Stimulated activated CD4-positive, alpha-beta T cell treated with anti-CD3 and anti-CD28 coated beads, TNF-alpha, amount 100 ng/mL, for 1 hour (primary cell): ENCODE measurements at places on chromosomes 12 and 14.

GRCh38 chr14:31204593-31205534 lies 2.7 kb downstream of the HECTD1 start:
- no peak for DNase-seq

GRCh38 chr14:103204852-103205540 lies 81.7 kb downstream of the TNFAIP2 start:
- no peak for DNase-seq

DNA sequence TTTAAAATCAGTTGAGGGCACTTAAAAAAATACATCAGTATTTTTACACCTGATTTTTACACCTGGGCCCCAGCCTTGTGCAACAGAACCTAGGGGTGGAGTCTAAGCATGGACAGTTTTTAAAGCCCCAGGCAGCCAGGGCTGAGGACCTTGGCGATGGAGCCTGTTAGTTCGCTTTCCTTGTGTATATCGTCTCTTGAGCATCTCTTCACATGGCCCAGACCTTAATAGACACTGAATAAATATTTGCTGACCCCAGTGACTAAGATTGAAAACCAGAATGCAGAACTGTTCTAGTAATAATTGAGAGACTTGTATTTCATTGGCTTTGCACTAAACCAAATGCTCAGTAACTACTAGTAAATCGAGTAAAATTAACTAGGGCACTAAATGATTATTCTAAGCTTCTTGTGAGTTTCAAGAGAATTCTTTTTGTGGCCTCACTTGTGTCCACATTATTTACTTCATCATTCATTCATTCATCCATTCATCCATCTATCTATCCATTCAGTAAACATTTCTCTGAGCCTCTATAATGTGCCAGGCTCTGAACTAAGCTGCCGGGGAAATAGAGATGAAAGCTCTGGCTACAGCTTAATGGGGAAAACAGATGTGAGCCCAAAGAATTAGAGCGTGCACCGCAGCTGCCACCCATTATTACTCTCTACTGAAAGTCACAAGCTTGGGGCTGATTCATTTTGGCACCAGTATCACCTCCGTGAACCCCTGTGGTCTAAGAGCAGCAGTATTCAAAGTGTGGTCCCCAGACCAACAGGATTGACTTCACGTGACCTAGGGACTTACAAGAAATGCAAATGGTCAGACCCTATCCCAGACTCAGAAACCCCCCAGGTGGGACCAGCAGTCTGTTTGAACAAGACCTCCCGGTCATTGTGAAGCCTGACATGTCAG lies 30.7 kb upstream of the BCL7A start:
- no peak for DNase-seq

DNA sequence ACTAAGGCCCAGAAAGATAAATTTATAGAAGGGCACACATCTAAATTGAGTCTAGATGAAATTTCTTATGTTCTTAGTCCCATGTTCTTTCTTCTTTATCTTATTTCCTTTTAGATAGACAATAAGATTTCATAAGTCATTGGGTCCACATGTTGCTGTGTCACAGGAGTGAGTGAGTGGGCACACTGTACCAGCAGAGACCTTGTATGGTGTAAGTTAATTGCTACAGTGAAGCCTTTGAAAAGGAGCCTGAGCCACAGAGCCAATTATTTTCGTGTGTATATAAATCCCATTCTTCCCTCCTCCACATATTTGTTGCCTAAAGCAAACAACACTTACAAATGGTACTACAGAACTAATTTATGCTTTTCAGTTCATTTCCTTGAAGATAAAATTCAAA lies 79.1 kb downstream of the GRIP1 start:
- no peak for DNase-seq

GRCh38 chr14:87149583-87150354 lies 843.2 kb downstream of the GALC start:
- DNase-seq: no peak

DNA sequence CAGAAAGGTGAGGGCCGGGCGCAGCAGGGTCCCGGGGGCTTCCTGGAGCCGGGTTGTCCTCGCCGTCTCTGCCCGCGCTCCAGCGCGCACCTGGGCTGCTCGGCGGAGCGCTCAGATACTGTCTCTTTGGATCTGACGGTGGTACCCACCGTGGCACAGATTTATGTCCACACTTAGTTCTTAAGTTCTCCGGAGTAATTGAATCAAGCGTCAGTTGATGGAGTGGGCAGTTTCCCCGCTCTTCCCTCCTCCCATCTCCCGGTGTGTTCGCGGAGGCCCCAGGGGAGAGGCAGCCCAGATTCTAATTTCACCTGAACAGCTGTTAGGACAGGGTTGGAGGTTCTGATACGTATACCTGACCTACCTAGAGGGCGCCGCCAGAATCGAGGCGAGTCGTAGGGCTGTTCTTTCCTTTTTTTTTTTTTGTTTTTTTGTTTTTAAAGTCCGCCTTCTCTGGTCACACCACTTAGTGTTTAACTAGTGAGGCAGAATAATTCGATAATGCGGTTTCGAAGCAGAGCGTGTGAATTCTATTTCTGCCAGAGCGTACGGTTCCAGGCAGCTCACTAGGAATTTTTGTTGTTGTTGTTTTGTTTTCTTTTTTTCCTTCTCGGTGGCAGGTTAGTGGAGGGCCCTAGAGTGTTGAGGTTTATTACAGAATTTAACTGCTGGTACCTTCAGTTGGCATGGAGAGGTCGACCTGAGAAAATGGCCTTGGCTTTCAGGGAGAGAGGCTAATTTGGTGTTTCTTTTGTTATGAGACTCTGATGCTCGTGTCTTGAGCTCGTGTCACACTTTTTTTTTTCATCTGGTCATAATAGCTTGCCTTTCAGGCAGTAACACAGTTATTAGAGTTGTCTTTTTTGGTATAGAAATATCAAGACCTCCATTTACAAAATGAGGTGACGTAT lies 22.3 kb upstream of the GNS start:
- no peak for DNase-seq

GRCh38 chr12:103908246-103908541 lies 22.0 kb upstream of the HSP90B1 start:
- no peak for DNase-seq

- DNase-seq: no peak
Measured at GRCh38 chr12:70393787-70394499, 27.9 kb downstream of the KCNMB4 start.

- no peak for DNase-seq
Measured at GRCh38 chr12:31370531-31371255, 44.7 kb upstream of the SINHCAF start.

DNA sequence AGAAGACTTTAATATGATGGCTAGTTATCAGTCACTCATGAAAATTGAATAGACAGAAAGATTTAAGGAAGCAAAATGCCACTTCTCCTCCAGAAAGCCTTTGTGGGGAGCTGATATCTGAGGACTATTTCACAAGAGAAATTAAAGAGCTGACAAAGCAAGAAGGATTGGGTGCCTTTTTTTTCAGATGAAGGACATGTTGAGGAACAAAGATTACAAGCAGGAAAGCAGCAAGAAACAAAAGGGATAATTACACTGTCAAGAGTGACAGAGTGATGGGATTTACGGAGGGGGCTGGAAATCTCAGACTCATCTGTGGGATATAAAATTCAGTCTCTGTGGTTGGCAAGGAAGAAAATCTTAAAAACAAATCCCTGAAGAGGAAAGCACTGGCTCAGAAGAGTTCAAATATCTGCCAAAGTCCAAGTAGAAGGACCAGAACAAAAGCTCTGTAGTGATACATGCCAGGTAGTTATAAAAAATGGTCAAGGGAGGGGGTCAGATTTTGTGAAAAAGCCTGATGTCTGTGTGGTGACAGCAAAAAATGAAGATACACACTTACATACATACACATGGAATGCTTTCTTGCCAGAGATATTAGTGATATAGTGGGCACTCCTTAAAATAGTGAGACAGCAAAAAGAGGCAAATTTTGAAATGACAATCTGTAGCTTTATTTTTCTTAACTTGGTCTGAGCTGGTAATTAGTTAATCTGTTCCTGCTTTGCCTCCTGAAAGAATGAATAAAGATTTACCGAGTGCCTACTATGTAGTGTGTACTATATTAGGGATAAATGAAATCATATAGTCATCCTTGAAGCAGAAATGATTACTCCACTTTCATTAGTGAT lies 62.9 kb downstream of the EPS8 start:
- DNase-seq: no peak

DNA sequence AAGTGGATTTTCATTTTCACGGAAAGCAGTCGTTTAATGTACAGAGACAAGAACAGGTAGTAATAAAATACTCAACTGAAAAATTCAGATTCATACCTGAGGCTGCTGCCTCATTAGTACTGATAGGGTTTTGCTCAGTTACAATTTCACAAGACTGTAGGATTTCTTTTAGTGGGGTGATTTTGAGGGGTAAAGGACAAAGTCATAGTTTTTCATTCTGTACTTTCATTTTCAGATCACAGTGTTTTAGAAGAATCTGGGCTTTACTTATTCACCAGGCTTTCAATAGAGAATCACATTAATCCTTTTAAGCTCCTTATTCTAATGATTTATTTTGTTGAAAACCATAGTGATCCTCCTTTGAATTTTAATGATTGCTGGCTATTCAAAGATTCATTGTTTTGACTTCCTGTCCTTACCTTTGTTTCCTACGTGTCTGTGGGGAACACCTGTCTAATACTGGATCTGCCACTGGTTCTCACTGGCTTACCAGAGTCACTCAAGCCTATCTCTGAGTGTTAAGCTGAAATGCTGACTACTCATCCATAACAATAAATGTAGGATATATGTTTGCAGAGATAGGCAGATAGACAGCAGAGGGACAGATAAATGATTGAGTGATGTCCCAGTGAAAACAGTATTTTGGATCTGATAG lies 243.8 kb upstream of the NPAS3 start:
- DNase-seq: no peak

DNA sequence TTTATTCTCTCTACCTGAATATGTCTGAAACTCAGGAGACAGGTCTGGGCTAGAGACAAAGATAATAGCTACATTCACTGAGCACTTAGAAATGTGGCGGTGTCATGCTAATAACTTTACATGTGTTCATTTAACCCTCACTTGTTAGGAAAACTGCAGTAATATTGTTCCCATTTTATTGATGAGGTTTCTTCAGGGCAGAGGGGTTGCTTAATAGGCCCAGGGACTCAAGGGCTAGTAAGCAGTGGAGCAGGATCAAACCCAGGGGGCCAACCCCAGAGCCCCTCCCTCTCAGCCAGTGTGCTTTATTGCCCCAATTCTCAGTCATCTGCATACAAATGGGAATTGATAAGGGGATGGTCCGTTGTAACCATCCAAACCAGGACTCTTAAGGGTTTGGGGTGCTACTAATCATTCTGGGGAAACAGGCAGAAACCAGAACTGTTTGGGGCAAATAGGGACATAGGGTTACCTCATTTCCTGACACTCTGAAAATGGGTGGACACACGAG lies 142.8 kb upstream of the AMIGO2 start:
- no peak for DNase-seq

DNA sequence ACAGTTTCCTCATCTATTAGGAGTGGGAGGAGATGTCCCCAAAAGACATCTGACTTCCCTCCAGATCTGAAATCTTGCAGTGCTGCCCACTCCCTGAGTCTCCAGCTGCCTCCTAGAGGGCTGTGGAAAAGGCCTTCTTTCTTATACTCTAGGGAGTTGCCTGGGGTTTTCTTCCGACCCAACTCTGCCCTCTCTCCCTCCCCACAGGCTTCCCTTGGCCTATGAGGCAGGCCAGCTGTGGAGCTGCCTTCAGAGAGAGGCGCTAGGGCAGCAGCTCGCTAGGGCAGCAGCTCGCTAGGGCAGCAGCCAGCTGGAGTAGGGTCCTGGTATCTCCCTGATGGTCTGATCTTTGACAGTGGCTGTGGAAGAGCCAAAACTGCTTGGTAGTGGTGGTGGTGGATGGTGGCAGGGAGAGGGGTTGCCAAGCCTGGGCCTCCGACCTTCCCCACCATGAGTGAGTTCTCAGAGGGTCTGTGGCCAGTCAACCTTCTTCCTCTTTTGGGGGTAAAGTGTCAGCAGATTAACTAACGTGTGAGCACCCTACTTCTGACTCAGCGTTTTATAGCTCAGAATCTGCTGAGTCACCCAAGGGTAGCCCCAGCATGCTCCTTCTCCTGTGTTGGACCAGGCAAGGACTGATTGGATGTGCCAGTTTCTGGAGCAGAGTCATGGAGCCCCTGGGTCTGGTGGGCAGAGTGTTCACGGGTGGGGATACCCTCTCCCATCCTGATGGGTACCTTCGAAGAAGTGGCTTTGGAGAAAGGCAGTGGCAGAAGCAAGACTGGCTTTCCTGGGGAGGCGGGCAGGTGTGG lies 2.3 kb downstream of the SLC48A1 start:
- DNase-seq: no peak

DNA sequence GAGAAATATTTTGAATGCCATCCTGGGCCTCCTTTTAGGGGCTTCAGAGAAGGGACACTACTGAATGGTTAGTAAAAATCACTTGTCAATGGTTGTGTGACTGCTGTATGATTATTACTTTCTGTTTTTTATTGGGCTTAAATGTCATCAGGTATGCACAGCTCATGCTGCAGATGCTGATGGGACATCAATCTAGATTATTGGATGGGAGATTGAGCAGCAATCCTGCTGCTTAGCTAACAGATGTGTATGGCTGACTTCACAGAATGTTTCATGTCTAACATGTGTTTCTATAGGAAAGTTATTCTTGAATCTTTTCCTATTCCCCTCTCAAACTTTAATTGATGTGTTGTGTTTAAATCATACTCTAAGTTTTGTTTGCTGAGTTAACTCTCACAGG lies 166.8 kb downstream of the RMST start:
- DNase-seq: no peak

DNA sequence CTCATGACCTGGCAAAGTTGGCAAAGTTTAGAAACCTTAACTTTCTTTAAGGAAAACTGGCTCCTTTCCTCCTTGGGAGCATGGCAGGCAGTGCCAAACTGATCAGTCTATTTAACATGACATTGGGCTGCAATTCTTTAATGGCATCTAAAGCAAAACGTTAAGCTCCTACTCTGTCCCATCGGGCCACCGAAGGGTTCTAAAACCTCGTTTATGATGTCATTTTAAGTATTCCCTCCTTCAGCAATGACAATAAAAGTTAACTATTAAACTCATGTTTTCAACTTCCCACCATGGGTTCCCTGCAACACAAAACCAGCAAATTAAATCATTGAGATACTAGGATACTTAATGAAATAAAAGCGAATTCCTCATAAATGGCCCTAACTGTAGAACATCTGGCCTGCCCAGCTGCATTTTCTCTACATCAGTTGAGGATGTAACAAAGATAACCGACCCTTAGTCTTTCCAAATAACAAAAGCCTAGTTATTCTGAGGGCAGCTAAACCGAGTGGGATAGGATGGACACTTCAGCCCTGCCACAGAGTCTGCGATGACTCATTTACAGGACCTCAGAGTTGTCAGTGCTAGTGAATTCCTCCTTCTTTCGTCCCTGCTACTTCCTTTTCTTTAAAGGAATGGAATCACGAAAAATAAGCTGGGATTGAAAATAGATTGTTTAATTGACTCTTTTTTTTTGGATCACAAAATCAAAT lies 34.5 kb upstream of the RIC8B start:
- no peak for DNase-seq
